ENCODE measurements at places on chromosomes 5 and 9.

GRCh38 chr9:38227061-38227540, 158.1 kb upstream of the SHB start:
- peak; percentile 57 for DNase-seq

DNA sequence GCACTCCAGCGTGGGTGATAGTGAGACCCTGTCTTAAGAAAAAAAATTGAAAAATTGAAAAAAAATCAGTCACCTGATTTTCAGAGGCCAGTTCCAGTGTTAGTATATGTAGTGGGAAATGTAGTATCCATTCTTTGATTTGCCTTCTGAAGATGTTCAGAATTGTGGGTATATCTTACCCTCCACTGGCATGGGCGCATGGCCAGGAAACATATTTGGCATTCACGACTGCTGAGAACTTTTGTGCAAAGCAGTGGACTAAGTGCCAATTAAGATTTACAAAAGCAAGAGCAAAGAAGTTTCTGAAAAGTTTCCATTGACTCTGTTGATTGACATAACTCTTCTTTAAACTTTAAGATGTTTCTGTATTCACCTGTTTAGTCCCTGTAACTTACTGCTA, 2.4 kb downstream of the CAVIN4 start:
- no peak for DNase-seq

DNA sequence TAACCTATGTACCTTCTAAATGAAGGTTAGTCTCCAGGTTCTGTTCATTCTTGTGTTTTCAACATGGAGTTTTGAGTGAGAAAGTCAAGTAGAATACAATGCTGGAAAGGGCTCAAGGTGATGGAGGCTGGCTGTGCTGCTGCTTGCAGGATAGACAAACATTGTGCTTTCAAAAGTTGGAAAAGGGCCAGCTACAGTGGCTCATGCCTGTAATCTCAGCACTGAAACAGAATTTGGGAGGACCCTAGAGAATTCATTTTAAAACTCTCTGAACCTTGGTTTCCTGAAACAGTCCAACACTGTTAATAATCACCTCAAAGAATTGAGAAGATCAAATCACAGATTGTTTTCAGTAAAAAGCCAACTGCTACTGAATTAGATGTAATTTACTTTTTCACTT, 15.4 kb upstream of the IARS1 start:
- DNase-seq, result no peak

DNA sequence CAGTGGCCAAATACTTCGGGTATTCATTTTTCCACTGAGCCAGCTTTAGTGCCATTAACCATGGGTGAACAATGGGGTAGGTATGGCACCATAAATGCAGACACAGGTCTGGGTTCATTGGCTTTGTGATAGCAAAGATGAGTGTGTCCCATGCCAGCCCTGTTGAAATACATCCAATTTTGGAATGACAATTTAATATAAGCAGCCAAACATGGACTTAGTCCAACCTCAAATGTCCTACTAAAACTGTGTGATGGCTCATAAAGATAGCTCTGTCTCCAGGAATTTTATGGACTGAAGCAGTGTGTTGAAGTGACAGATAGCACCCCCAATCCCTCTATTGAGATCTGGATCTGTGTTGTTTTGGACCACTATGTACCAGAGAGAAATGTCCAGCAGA, 514.9 kb downstream of the RASEF start:
- no peak for DNase-seq

DNA sequence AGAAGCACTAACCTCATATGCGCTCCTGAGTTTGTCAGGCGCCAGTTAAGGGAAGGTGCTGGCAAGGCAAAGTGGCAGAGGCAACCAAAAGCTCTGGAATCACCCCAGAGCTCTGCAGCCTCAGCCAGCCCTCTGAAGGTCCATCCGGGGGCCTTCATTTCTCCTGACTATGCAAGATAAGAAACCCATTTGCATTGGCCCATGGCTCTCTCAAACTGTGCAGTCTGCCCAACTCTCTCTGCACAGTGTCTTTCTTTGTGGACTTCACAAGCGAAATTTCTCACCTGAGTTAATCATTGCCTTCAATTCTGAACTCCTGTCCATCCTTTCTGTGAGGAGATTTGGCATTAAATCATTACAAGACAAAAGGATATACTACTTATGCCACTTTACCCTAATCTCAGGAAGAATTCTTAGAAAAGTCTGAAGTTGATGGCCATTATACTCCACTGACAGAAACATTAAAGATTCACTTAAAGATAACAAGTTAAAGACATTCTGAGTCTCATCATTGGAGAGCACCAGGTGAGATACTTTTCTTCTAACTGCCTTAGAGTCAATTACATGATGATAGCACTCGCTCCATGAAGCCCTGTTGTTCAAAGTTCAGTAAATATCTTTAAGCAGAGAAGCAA, 235.6 kb downstream of the SPOCK1 start:
- no peak for DNase-seq

DNA sequence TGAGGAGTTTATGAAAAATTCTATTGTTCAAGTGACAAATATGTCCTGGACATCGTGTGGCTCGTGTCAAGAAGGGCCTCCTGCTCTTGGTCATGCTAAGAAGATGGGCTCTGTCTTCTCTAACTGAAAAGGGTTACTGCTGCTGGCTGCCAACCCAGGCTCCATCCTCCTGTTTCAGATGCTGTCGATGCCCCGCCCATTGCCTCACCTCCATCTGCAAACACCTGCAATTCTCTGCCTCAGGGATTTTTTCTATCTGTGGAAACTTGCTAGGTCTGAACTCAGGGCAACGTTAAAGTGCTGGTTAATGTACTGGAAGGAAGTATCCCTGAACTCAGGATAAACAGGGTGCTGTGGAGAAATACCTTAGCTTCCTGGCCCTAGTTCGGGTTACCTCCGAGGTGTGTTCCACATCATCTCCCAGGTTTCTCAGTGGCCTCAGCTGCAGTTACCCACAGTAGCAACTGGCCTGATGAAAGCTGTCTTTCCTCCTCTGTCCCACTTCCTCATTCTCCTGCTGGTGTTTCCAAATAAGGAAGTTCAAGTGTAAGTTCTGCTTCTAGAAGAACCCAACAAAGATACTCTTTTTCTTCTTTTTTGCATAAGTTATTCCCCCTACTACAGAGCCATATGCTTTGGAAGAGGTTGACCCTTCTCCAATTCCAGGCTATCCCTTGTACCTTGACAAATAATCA, 151.7 kb upstream of the SMIM23 start:
- no peak for DNase-seq

DNA sequence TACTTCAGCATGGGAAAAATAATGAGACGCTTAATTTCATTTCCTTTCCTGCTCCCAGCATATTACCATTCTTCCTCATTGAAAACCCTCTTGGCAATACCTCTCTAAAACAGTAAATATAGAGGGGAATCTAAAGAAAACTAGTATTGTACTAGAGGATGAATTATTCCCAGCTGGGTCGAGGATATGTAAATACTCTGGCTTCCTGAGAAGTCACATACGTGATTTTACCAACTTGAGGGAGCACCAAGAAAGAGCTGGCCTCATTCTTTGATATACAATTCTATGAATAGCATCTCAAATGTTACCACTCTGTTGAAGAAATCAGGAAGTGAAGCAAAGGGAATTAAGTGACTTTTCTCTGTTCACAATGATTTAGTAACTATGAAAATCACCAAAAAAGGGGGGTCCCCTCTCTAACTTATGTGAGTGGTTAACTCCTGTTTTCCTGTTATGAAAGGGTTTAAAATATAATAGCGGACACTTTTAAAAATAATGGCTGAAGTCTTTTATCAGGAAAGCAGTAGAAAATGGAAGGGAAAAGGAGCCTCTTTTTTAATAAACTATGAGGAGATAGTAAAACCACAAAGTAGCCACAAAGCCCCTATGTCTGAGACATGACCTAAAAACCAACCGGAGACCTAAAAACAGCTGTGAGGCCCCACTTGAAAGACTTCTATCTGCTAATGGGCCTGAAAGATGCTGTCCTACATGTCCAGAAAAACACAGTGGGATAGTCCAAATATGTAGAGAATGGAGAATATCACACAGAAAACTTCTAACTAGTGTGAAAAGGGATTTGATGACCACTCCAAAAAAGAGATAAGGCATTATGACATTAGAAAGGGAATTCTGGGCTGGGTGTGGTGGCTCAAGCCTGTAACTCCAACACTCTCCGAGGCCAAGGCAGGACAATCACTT, 42.6 kb downstream of the LPAR1 start:
- no peak for DNase-seq

DNA sequence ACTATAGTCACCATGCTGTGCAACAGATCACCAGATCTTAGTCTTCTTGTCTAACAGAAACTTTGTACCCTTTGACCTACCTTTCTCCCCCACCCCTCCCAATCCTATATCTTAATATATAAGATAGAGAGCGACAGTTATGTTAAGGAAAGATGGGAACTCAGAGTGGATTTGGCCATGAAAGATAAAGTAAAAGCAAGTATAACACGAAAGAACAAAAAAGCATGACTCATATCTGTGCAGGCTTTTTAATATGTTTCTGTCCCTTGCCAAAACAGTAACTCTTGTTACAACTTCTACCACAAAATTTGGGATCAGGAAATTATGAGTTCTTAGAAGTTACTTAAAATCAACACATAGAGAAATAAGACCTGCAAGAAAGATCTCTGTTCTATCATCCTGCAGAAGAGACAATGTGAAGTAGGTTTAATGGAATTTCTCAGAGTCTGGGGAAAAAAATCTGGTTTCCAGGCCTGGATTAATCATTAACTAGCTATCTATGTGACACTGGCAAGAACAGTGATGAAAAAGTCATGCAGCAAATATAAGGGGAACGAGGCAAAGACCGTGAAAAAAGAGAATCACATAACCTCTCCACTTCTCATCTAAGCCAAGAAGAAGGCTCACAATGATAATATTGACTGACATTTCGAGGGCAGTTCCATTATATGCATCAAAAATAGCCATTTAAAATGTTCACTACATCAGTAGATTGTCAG, 18.6 kb downstream of the BAAT start:
- DNase-seq, result no peak

DNA sequence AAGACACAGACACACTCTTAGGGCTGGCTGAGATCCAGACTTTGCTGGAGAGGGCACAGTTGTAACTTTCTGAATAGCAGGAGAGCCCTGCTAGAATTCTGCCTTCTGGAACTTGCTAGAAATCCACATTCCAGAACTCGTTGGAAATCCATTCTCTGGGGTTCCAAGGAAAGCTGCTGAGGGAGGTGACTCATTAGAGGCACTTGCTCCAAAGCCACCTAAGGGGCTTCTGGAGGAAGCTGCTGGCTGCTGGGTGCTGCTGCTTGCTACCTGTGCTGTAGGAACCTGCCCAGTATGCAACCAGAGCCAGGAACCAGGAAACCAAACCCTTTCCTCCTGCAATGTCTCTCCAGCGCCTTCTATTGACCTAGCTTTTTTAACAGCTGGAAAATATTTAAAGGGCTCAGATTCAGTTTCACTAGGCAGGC, 4.1 kb upstream of the TLE4 start:
- no peak for DNase-seq

- no peak for DNase-seq
Measured at GRCh38 chr9:89690334-89690912, 85.6 kb downstream of the GADD45G start.

DNA sequence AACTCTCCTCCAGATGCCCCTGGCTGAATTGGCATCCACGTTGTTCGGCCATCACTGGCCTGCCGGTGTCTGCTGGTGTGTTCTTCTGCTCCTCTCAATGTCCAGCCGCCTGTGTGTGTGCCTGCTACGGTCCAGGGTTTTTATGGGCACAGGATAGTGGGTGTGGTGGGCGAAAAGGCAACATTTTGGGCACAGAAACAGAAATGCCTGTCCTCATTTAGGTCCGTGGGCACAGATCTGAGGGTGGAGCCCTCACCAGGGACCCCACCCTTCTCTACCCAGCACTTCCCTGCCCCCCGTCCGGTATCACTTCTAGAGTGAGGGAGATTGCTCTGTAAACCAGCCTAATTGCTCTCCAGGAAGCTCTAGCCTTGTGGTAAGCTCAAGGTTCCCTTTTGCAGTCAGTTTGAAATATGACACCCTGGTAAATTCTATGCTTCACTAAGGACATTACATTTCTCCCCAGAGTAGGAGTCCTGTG, 410.1 kb downstream of the MAT2B start:
- no peak for DNase-seq

DNA sequence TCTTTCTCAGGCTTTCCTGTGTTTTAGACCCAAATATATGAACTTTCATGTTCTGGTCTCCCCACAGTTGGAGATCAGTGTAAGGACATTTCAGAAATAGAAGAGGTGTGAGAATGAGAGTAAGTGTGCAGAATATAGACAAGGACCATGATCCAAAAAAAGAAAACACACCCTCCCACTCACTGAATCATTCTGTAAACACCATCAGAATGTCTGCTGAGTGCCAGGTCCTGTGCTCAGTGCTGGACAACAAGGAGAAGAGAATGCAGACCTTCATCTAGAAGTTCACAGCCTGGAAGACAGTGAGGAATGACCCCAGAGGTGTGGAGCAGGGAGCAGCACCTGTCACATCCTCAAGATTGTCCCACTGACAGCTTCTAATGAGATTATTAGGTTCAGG, 19.1 kb upstream of the SH3RF2 start:
- DNase-seq, result no peak

DNA sequence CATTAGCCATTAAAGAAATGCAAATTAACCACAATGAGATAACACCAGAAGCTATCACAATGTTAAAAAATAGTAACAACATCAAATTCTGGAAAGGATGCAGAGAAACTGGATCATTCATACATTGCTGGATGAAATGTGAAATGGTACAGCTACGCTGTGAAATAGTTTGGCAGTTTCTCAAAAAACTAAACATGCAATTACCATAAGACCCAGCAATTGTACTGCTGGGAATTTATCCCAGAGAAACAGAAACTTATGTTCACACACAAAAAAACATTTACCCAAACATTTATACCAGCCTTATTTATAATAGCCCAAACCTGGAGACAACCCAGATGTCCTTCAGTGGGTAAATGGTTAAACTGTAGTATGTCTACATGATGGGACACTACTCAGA, 592.9 kb downstream of the ZNF608 start:
- no peak for DNase-seq

GRCh38 chr5:181151146-181151545, 3.8 kb downstream of the OR2V2 start:
- no peak for DNase-seq

DNA sequence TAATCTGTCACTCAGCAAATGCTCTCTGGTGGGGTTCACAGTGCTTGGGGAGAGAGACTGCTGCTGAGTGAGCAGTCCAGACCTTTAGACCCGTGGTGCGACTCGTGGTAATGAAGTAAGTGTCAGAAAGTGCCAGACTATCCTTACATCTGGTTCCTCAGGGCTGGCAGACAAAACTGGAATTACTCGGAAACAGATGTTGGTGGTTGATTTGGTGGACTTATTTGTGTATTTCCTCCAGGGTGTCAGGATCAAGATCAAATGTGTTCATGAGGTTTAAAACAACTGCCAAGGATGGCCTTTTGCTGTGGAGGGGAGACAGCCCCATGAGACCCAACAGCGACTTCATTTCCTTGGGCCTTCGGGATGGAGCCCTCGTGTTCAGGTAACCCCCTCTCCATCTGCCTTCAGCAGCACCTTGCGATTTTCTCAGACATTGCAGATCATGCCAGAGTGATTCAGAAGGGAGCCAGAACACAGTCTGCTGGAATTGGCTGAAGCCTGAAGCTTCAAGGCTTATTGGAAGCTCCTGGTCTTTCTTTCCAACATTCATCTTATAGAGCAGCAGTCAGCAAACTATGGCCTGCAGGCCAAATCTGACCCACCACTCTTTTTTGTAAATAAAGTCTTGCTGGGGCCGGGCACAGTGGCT, 105.2 kb downstream of the LIFR start:
- no peak for DNase-seq

Data from stimulated activated CD4-positive, alpha-beta T cell treated with anti-CD3 and anti-CD28 coated beads, Interleukin-12 subunit alpha, Interleukin-12 subunit beta, amount 100 ng/mL, for 24 hours (primary cell).